Activated CD8-positive, alpha-beta T cell treated with anti-CD3 and anti-CD28 coated beads, Interleukin-2, amount 10 ng/mL, durations not matched to agents 7 days and 5 days (primary cell): ENCODE measurements at places on chromosomes 16 and 17. TPM values are rescaled to one million over a fixed set of nuclear protein-coding genes. Genes with fewer than 3 reads are reported as not detected.

GRCh38 chr17:20184977-20185619 lies 175.9 kb downstream of the SPECC1 start:
- no peak for DNase-seq

DNA sequence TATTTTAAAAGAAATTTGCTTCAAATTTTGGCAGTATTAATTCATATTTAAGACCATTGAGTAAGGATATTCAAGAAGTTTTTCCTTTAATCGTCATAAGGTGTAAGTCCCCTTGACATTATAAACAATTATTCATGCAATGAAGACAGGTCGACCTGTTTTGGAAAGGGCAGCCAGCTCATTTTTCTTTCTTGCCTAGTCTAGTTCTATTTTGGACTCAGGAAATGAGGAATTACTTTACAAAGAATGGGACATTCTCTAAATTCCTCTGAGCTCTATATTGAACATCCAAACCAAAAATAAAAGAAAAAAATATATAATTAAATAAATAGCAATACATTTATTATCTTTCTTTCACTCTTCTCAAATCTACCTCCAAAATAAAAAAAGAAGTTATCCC lies 595.6 kb upstream of the KIF2B start:
- DNase-seq = no peak

DNA sequence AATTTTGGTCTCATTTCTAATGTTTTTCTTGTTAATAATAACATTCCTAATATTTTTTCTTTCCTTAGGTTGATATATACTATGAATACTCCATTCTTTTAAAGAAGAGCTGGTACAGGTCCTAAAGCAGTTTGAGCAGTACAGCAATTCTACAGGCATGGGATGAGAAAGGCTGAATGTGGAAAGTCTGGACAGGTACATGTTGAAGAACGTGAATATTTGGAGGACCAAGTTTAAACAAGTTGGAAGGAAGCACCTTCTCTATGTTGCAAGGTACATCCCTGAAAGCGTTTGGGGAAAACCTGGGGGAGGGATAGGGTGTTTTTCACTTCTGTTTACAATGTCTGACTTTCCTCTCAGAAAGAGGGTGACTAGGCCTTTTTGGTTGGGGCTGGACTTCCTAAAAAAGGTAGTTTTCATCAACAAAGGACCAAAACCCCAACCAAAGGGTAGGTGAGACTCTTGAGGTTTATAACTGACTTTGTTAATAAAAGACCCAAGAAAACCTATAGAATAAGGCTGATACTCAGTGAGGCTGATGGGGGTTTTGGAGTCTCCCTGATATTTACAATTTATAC lies 95.9 kb upstream of the AXIN2 start:
- no peak for DNase-seq

DNA sequence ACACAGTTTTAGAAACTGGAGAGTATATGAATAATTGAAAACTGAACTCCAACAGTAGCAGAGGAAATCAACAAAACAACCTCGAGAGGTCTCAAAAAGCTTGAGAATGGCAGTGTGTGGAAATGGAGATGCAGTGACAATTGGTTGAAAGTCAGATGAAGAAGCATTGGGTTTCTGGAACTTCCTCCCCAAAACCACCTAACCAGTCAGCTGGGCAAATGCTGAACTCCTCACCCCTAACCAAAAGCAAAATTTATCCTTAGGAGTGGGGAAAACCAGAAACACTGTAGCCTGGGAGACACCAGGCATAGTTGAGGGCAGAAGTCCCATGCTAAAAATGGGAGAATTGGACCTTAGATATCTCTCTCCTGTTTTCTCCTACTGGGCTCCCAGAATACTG lies 109.9 kb downstream of the TANC2 start:
- no peak for DNase-seq

The MT1M gene
- total RNA-seq = not detected

DNA sequence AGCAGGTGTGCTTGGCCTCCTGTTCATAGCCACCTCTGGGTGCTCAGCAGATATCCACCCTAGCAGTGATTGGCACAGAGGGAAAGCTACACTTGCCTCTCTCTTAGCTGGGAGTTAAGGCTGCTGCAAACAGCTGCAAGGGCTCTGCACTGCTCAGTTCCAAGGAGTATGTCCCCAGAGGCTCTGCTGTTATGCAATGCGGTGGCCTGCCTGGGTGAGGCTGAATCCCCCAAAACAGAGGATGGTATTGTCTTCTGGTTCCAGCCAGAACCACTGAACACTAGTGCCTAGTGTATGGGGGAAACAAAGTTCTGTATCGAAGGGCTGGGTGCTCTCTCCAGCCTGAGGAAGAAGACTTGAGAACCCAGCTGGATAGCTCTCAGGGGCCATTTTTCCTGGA lies 16.8 kb downstream of the TMEM94 start:
- no peak for DNase-seq
